ENCODE measurements at places on chromosomes 1 and 21.

DNA sequence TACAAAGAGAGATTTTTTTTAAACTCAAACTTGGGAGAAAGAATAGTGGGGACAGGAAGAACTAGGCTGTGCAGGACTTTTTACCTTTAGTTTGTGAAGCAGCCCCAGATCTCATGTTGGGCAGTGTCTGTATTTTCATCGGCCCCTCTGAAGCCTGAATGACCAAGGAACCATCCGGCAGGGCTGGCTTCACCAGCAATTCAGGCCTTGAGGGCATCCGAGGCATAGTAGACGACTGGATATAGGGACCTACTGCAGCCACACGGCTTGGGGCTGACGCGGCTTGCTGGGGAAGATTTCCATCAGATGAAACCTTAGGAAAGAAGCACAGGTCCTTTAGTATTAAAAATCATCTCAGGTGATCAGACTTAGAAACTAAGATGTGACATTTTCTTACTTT is 43.7 kb downstream of the TP53BP2 start:
- no peak for DNase-seq

DNA sequence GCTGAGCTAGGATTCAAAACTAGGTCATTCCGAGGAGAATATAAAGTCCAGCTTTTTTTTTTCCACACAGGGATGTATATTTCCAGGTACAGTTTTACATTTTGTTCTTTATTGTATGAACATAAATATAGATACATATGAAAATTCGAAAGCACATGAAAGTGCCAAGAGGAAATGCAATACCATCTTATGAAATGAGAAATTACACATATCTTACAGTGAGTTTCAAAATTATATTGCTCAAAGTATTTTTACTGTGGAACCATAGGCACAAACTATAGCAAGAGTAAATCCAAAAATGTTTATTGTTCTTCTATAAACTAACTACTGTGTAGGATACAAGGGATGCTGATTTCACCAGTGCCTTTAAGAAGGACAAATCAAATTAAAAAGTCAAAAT is 39.0 kb downstream of the PTPRC start:
- DNase-seq, result no peak

DNA sequence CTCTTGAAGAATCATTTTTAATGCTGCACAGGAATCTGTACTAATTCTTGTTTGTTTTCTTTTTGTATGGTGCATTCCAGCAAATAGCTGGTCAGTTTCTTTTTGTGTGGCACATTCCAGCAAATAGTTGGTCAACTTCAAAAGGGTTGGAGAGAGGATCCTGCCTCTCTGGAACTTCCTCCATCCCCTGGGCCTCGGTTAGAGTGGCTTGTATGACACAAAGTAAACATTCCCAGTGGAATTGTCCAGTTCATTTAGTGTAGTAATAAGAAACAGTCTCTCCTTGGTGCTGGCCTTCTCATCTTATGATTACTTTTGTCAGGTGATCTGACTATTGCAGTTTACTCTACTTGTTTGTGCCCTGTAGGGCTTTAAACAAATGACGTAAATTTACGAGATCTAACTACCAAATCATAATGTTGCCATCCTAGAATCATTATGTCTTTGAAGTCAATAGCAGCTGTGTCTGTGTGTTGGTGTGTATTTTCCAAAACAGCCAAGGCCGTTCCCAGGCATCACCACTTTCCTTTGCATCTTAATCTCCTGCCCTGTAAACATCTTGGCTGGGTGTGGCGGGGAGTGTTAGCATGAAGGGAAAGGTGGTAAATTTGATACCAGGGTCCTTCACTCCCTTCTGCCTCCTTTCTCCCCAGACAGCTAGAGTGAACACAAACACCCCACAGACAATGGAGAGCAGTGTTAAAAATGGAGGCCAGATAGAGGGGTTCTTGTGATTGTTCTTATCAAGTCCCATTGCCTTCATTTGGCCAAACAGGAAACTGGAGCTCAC is 77.9 kb downstream of the CDC7 start:
- DNase-seq, result no peak

- no peak for DNase-seq
Measured at GRCh38 chr1:46717654-46718053, 1.3 kb downstream of the EFCAB14 start.

DNA sequence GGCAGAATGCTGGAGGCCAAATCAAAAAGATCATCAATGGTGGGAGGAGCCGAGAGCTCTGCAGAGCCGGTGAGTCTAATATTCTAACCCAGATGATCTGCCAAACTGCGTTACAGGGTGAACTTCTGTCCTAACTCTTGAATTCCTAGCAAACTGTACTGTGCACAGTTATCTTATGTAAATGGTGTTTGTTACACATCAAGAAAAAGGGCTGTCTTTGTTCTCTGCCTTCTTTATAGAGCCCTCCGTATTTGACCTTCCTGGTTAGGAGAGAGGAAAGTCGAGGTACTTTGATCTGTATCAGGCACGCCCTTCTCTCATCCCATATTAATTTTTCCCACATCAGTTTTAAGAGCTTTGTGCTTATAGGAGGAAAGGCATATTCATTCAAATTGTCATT is 37.6 kb downstream of the MT1HL1 start:
- DNase-seq, result no peak

DNA sequence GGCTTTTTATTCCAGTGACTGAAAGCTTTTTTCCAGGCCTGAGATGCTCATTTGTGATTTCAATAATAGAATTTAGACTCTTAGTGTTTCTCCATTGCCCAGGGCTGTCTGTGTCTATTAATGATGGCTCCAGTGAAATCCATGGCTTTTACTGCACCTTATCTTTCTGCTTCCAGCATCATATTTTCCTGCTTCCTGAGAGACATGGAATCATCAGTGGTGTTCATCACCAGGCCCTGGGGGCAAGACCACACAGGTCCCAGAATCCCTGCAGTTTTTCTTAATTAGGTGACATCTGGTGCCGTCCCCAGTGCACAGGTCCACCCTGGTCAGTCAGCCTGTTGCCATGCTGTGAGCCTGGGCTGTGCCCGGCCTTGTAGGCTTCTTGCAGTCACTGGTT is 15.5 kb downstream of the NT5C1A start:
- DNase-seq, result no peak

DNA sequence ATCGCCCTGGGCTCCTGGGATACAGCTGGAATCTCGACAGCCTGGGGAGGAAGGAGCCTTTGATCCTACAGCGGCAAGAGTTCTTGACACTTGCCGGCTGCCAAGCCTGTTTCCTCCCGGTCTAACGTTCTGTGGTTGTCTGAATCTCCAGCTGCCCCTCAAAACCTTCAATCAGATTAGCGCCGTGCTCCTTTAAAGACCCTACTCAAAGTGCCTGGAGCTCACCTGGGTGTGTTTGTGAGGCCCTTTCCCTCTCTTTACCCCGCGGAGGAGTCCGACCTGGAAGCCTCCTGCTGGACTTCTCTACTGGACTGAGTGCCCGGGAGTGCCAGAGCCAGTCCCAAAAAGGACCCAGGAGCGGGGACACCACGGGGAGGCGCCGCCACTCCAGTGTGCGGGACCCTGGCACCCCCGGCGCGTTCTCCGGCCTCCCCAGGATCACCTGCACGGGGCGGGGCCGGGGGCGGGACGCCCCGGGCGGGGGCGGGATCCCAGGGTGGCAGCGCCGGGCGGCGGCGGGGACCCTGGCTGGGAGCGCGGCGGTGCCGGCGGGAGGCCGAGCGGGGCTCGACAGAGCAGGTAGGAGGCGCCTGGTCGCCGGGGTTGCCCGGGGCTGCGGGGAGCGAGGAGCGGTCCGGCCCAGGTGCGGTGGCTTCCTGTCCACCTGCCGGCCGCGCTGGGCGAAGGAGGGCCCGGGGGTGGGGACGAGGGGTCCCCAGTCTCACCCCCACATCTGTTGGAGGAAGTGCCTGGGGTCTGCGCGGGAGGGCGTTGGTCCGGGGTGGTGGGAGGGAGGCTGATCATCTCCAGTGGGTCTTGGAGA is at the start of gene NCMAP:
Gene NCMAP, plus strand, starts transcription at position 497 of the 823 bp plus-strand sequence. CDS start 39,344 bp downstream, outside the sequence.
- peak; percentile 20 for DNase-seq

- no peak for DNase-seq
Measured at GRCh38 chr21:30962013-30962412, 76.3 kb downstream of the KRTAP19-8 start.

DNA sequence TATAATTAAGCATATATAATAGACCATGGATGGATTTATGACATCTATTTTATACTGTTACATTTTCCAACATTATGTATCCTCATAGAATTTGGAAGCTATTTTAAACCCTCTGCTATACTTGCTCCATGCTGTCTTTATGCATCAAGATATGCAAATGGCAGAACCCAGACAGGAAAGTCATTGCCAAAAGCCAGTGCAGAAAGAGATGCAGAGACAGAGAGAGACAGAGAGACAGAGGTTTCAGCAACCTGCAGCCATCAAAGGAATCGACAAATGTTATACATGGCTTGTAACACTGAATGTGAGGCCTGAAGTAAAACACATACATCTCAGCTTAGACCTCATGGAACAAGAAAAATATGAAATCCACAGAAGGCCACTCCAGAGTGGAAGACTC is 7.5 kb upstream of the PTPRC start:
- no peak for DNase-seq

DNA sequence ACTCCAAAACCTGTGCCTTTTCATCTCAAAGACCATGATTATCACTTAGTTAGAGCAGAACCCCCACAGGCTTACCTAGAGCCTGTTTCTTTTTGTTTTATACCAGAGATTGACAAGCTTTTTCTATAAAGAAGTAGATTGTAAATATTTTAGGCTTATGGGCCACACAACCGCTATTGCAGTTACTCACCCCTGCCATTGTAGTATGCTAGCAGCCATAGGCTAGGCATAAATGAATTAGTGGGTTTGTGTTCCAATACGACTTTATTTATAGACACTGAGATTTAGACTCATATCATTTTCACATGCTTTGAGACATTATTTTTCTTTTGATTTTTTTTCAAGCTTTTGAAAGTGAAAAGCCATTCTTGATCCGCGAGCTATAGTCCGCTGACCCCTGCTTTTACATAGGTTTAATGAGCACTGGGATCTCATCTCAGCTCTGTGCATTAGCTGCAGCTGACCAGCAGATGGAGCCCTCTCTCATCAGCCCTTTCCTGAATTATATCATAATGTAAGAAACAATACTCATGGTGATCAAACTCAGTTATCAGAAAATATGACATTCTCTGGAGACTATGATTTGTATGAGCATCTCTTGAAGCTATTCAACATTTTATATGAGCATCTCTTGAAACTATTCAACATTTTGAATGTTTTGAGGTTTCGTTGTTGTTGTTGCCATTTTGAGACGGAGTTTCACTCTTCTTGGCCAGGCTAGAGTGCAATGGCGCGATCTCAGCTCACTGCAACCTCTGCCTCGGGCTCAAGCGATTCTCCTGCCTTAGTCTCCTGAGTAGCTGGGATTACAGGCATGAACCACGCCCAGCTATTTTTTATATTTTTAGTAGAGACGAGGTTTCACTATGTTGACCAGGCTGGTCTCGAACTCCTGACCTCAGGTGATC is 111.9 kb upstream of the L1TD1 start:
- peak; percentile 9 for DNase-seq

- DNase-seq, result no peak
Measured at GRCh38 chr21:15669247-15669646, 60.5 kb upstream of the USP25 start.

DNA sequence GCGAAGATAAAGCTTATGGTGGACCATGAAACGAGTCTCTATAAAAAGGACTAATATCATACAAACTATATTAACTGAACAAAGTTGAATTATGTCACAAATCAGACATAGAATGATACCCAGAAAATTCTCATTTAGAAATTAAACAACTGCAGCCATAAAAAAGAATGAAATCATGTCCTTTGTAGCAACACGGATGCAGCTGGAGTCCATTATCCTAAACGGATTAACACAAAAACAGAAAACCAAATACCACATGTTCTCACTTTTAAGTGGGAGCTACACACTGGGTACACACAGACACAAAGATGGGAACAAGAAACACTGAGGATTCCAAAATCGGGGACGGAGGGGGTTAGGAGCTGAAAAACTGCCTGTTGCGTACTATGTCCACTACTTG is 11.5 kb downstream of the COP1 start:
- DNase-seq, result no peak

DNA sequence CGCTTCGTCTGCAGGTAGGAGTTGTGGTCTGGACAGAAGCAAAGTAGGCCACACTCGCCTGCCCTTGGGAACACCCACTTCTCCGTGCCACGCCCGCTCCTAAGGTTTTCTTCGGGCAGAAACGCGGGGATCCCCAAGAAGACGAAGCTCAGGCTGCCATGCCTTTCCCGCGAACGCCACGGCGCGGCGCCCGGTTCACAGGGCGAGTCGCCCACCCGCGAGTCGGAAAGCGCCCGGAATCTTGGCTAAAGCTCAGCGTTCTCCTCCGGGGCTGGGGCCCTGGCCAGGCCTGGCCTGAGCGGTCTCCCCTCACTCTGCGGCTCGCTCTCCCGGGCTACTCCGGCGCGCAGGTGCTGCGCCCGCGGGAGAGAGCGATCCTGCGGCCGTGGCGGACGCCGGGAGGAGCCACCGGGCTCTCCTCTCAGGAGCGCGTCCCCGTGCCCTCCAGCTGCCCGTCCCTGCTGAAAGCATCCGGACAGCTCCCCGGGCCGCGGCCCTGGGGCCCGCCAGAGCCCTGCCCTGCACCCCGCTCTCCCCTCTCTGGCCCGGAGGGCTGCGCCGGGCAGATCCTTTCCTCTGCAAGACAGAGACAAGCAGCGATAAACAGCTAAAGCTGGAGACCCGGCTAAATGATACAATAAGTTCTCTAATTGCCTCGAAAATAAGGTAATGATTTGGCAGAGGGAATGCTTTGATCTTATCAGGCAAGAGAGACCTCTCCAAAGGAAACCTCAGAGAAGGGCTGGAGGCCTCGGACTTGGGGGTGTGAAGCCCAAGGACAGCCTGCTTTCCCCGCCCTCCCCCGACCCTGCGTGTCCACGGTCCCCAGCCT is 6.7 kb upstream of the WNT2B start:
- peak; percentile 27 for DNase-seq

DNA sequence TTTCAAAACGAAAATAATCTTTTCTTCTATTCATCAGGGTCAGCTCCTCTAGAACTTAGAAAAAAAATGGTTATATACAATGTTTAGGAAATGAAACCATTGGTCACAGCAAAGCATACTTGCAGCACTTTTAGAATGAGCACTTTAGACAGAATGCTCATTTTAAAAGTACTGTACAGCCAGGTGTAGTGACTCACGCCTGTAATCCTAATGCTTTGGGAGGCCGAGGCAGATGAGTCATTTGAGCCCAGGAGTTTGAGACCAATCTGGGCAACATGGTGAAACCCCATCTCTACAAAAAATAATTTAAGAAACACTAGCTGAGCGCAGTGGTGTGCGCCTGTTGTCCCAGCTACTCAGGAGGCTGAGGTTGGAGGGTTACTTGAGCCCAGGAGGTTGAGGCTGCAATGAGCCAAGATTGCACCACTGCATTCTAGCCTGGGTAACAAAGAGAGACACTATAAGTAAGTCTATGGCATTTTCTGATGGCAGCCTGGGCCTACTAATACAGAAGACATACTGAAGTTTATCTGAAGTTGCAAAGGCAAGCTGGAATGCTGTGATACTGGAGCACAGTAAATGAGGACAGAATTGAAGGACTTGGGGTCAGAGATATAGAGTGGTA is 48.9 kb upstream of the ZNF326 start:
- no peak for DNase-seq

All from stimulated activated CD8-positive, alpha-beta memory T cell treated with anti-CD3 and anti-CD28 coated beads, Interleukin-4, amount 100 ng/mL, for 1 hour (primary cell).